ENCODE measurements at places on chromosomes 12 and 14. TPM values are rescaled to one million over a fixed set of nuclear protein-coding genes. Genes with fewer than 3 reads are reported as not detected.

The TM9SF1 gene
- 30.1 TPM for total RNA-seq

The SH2B3 gene
- total RNA-seq, result 31.9 TPM

The TESPA1 gene
- total RNA-seq, result 1.00 TPM

The MYRFL gene
- total RNA-seq, result 0.23 TPM

GRCh38 chr12:113366827-113367226, 8.4 kb downstream of the PLBD2 start:
- no peak for DNase-seq

GRCh38 chr12:49154221-49154620, 23.0 kb upstream of the TUBA1B start:
- no peak for DNase-seq

- no peak for DNase-seq
These were observed 50.3 kb downstream of the CIT start for GRCh38 chr12:119826661-119827445.

DNA sequence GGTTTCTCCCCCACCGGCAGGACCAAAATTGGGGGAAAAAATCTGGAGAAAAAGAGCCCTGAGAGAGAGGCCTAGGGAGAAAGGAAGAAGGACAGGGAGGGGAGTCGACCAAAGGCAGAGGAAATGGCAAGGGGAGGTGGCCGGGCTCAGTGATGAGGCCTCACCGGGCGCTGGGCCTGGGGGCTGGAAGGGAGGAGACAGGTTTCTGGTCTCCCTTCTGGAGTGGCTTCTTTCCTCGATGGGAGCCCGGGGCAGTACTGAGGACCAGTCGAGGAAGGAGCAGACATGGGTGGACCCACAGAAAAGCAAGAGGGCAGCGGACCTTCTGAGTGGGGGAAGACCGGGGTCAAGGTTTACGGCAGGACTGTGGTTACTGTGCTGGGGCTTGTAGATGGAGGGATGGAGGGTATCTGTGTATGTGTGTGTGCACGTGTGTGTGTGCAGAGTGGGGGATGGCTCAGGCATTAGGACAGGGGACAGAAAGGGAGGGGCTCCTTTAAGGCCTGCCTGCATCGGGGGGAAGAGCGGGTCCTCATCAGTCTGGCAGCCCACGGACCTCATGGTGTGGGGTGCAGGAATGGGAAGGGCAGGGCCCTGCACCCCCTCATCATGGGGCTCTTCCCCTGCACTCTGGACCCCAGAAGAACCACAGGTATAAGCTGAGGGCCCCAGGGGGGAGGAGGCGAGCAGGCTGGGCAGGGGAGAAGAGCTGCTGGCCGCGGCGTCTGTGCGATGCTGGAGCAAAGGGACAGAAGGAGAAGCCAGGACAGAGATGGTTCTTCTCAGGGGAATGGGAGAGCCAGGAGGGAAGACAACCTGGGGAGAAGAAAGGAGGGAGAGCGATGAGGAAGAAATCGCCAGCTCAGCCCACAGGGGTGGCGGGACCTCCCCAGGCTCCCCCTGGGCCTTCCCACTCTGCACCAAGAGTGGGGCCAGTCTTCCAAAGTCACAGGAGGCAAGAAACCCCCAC, 15.1 kb upstream of the RPLP0 start:
- no peak for DNase-seq

- DNase-seq, result no peak
These were observed 13.2 kb downstream of the PXN start for GRCh38 chr12:120252071-120252906.

GRCh38 chr12:127780881-127781280, 486.1 kb upstream of the TMEM132C start:
- DNase-seq, result no peak

DNA sequence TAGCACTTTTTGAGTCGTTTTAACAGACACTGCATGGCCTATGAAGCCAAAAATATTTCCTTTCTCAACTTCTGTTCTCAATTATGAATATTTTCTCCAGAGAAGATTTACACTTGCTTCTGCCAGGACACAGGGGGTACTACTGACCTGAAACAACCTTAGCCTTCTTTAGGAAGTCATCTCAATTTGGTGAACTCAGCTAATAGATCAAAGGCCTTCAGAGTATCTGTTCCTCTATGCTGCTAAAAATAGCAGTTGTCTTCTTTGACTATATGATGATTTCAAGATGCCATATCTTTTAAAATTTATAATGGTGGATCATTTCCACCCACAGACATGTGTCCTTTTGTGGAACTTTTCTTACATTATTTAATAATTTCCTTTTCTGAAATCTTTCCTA, 14.0 kb upstream of the NDUFA12 start:
- no peak for DNase-seq

GRCh38 chr12:1622406-1622805, 6.6 kb upstream of the WNT5B start:
- DNase-seq, result no peak

- DNase-seq, result no peak
These were observed 38.3 kb upstream of the CACNA2D4 start for GRCh38 chr12:1956716-1957115.

DNA sequence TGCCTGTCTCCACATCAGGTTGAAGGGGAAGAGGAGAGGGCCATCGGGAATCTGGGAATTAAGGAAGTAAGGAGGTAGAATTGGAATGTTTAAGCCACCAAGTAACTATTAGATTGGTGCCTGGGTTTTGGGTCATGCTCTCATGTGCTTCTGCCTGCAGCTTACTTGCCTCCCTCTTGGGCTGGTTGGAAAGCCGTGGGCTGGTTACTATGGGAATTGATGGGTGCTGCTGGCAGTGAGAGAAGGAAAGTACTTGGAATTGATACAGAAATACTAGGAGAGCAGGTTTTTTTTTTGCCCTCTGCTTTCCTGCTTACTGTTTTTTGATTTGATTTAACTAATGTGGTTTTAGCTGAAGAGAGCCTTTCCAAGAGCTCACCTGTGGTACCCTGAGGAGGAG, 493.5 kb upstream of the RGS6 start:
- DNase-seq, result no peak

- no peak for DNase-seq
These were observed 77.8 kb downstream of the HSD17B6 start for GRCh38 chr12:56840922-56841321.

GRCh38 chr12:118311666-118312065, 61.0 kb downstream of the TAOK3 start:
- no peak for DNase-seq

Measured in posterior vena cava (tissue), 2 donors.